Activated CD4-positive, alpha-beta T cell treated with anti-CD3 and anti-CD28 coated beads for 36 hours (primary cell): ENCODE measurements at places on chromosomes 1 and 21. TPM values are rescaled to one million over a fixed set of nuclear protein-coding genes. Genes with fewer than 3 reads are reported as not detected.
A peak's percentile ranks its signal among the peaks of the same experiment; 100 is the strongest.

Gene CLDN19
- not detected for total RNA-seq

Gene PRDX1
- total RNA-seq, result 580 TPM

Gene KCNT2
- 0.09 TPM for total RNA-seq

Gene PADI1
- total RNA-seq, result not detected

DNA sequence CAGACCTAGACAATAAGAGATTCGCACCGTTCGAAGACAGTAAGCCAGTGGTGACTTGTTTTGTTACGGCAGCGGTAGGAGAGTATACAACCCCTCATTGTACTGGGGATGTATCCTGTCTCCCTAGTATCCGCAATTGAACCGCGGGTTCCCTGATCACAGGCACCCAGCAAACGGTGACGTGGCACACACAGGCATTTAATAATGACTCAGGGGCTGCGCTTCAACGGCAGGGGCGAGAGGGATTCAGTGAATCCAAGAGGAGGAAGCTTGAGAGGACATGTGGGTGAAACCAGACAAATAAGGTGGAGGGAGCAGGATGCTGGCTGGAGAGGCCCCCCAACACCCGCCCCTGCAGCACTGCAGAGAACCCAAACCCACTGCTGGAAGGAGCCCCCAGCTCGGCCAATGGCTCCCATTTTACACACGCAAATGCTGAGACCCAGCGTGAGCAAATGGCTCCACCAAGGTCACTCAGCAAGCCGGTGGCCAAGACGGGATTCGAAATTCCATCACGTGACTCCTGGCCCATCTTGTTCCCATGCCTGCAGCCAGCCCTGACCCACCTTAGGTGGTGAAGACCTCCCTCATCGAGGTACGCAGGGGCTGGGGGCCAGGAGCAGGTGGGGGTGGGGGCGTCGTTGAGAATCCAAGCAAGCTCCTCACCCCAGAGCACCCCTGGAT, 149.9 kb downstream of the SYF2 start:
- no peak for DNase-seq

- no peak for DNase-seq
These were observed 357.8 kb upstream of the ZRANB2 start for GRCh38 chr1:71438626-71439025.

DNA sequence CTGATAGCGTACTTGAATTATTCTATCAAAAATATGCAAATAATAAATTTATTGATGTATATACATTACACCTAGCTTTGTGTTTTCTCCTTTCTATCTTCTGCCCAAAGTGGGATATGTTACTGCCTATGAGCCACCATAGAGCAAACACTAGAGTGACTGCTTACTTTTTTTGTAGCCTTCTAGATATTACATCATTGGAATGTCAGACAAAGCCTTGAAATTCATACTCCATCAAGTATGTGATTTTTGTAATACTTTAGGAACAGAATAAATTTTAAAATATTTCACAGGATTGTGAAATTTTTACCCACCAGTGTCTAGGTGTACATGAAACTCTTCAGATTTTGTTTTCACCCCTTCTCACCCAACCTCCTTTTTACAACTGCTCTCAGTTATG, 787.6 kb downstream of the USP25 start:
- DNase-seq, result no peak

DNA sequence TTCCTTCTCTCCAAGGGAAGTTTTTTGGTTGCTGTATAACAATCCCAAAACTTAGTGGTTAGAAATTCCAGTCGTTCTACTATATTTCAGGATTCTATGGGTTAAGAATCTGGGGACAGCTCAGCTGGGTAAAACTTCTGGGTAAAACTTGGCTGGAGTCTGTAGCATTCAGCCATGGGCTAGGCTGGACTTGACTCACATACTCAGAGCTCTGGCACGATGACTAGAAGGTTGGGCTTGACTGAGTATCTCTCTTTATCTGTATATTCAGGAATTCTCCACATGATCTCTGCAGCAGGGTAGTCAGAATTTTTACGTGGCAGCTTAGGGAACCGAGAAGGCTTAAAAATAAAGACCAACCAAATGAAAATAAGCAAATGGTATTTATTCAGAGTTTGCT, 28.2 kb upstream of the HRNR start:
- DNase-seq, result no peak

DNA sequence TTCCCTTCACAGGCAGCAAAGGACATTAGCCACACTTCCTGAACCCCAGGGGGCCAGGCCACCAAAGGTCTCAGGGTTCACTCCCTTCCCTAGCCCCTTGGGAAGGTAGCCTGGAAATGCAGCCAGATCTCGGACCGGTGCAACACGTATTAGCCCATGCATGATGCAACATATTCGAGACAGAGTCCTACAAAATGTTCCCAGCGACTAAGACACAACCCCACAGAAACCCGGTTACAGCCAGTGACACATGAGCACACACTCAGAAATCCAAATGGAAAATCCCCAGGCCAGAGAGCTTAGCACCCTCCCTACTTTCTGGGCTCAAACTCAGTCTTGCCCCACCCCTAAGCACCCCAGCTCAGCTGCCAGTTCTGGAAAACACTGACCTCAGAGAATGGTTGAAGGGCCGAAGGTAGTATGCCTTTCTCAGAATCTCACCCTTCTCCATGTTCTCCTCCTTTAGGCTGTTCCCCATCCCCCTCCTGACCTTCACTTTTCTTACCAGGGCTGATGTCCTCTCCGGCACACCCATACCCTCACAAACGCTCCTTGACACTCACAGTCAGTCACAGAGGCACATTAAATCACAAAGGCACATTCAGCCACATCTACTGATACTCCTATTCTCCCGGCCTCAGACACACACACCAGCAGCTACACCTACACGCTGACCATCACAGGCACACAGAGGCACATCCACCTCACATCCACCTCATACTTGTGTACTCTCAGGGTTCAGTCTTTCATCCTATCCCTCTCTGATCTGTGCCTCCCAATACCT, at the start of gene TSPAN1:
TSPAN1 (plus strand) TSS at position 640 of the 784 bp plus-strand sequence. CDS start 6,021 bp downstream, outside the sequence.
- DNase-seq, result no peak

- no peak for DNase-seq
These were observed 11.1 kb downstream of the BARHL2 start for GRCh38 chr1:90705956-90706355.

DNA sequence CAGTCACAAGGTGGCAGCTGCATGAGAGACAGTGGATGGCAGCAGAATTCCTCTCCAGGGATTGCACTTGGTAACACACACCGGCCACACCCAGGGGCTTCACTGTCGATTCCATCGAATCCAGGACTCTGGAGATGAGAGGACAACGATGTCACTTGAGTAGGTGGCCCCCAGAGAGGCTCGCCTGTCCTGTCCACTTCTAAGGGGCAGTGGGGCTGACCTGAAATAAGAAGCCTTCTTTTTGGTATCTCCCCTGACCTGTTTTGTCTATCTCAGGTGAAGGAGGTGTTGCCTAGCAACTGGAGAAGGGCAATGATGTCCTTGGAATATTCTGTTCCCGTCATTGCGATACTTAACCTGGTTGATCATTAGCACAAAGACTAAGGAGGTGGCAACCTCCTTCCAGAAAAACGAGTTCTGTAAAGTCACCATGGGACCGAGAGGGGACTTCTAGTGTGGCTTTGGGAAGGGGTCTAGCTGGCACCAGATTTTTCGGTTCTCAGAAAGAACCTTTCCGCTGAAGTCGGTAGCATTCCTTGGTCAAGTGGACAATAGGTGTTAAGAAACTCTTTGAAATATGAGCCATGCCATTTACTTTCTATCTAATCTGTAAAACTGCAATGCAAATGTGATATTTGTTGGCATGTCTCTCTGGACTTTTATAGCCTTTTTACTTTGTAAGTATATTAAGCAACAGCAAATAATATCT, 85.2 kb upstream of the TMPRSS2 start:
- no peak for DNase-seq

DNA sequence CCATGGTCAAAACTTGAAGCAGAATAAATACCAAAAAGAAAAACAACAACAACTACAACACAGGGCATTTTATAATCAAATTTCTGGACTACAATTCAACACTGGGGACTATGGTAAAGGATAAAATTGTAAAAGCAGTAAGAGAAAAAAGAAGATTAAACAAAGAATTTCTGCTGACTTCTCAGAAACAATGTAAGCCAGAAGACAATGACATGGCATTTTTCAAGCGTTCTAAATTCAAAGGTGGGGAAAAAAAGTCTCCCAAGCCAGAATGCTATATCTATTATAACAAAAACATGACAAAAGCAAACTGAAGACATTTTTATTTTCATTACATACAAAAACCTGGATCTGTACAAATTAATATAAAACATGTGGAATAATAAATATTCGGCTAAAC, 433.1 kb downstream of the NPHP4 start:
- no peak for DNase-seq

GRCh38 chr1:92956254-92957029, 4.8 kb downstream of the DIPK1A start:
- DNase-seq, result no peak

DNA sequence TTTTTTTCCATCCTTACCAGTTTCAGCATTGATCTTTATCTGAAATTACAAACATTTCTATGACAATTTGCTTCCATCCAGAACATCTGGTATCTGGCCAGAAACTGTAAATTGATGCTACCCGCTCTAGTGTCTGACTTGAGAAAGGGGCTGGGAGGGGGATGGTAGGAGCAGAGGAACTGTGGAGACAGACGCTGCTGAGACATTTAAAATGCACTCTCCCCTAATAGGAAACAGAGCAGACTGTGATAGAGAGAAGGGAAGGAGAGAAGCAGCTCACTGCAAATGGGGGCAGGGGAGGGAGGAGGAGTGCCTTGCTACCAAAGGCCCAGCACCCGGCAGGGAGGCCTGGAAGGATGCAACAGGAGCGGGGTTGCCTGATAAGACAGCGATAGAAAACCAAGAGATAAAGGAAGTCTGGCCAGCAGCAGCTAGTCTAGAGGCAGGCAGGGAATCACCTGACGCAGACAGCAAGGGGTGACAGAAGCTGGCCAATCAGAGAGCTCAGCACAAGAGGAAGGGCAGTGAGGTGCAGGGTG, 195.5 kb upstream of the NFIA start:
- DNase-seq, result no peak

GRCh38 chr1:102628109-102628613, 480.2 kb downstream of the COL11A1 start:
- DNase-seq, result no peak

DNA sequence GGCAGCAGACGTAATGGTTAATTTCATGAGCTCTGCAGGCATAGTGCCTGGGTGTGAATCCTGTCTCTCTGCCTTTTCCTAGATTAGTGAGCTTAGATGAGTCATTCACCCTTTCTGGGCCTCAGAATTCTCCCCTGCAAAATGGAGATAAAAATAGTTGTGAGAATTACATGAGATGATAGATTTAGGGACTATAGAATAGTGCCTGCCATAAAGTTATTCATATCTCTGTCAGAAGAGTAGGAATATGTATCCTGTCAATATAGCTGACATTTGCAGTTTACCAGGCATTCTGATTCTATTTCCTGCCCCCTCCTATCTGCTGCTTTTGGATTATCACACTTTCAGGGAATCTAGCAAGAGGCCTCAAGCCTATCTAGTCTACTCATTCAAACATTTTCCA, 112.0 kb downstream of the PDE4B start:
- no peak for DNase-seq

- DNase-seq, result peak; percentile 91
These were observed 20.1 kb downstream of the ECE1 start for GRCh38 chr1:21270086-21270689.

GRCh38 chr1:186819563-186819962, 9.2 kb upstream of the PLA2G4A start:
- no peak for DNase-seq

GRCh38 chr1:153271711-153272110, 12.2 kb downstream of the LORICRIN start:
- no peak for DNase-seq

DNA sequence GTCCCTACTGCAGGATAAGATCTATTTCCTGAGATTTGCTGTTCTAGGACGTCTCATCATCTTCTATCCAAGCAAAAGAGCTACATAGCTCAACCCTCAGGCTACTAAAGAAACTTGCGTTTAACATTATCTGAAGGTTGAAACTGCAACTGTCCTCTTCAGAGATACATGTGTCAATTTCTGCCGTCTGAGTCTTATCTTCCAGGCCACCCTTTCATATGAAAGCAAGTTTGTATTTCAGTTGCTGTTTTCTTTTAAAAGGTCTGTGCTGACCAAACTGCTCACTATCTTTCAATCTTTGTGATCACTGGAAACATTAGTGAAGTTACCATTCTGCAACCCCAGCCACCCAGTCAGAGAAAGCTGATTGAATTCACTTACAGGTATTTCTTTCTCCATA, 108.6 kb upstream of the RAB3GAP2 start:
- no peak for DNase-seq

- peak; percentile 49 for DNase-seq
These were observed 4.9 kb upstream of the CAPN2 start for GRCh38 chr1:223707256-223708000.

- no peak for DNase-seq
These were observed 7.5 kb upstream of the PSEN2 start for GRCh38 chr1:226862890-226863289.

DNA sequence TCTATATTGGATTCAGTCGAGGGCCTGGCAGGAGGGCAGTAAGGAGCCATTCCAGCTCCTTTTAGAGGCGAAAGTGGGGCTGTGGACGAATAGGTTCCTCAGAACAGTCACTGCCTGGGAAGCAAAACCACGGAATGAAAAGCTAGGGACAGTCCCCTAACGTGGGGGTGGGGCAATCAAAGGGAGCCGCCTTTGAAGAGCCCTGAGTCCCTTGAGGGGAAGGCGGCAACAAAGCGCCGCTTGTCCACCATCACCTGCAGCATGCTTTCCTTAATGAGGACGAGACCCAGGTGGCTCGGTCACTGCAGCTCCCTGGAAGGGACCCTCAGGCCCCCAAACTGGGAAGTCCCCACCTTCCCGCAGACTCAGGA, 184.7 kb downstream of the ETS2 start:
- DNase-seq, result no peak

DNA sequence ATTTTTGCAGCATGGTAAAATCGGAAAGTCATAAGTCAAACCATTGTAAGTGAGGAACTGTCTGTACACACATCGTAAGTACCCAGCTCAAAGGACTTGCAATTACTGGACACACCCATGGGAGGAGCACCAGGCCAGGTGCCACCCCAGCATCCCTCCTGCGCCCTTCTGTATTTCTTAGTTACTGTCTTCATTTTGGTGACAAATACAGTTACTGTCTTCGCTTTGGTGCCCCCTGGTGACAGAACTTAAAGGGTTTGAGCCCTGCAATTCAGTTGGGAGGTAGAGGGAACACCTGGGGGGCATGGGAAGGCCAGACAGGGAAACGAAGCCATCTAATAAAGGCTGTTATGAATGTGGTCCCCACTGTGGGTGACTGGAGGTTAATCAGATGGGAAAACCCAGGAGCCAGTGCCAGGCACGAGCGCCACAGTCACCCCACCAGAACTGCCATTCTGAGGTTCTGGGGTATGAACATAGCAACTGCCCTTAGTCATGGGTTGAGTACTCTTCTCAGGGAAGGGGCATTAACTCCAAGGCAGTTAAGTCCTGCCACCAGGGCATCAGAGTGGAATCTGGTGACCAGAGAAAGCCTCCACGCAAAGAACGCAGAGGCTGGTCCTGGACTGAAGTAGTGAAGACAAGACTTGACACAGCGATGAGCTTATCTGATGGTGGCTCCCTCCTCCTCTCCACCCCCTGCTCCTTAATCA, 612.9 kb downstream of the PTPRU start:
- peak; percentile 69 for DNase-seq
